ENCODE measurements at places on chromosomes 4 and X. TPM values are rescaled to one million over a fixed set of nuclear protein-coding genes. Genes with fewer than 3 reads are reported as not detected.

Gene GLRA3
- total RNA-seq: 0.16 TPM

Gene GPRIN3
- 7.2 TPM for total RNA-seq

Gene TMEM31
- not detected for total RNA-seq

Gene TAF7L
- total RNA-seq: 0.26 TPM

Gene DGAT2L6
- not detected for total RNA-seq

Gene GASK1B
- 155 TPM for total RNA-seq

Gene CPZ
- 86.5 TPM for total RNA-seq

Gene NSG1
- total RNA-seq: 5.4 TPM

Gene CD38
- total RNA-seq: 2.0 TPM

Gene IL1RAPL2
- total RNA-seq: 3.3 TPM

Gene SERTM2
- total RNA-seq: 0.37 TPM

Gene VEGFC
- 15.4 TPM for total RNA-seq

Gene TSPAN7
- total RNA-seq: 14.1 TPM

Gene ANK2
- 149 TPM for total RNA-seq

Gene HDX
- 15.9 TPM for total RNA-seq

Gene PPP2R3B
- total RNA-seq: 11.0 TPM

Gene MAPK10
- 247 TPM for total RNA-seq

Gene SPINK2
- total RNA-seq: not detected

Gene FGFBP2
- total RNA-seq: 0.74 TPM

Gene FHDC1
- total RNA-seq: 7.1 TPM

Gene ADGRL3
- total RNA-seq: 70.1 TPM

Gene FAM236D
- total RNA-seq: not detected

Gene PWWP3B
- 4.4 TPM for total RNA-seq

Gene MYL5
- 11.8 TPM for total RNA-seq

Gene UGT2A1
- not detected for total RNA-seq

Gene SCML2
- 12.6 TPM for total RNA-seq

Gene RS1
- total RNA-seq: not detected

Gene AFM
- total RNA-seq: not detected

Gene TCEAL5
- 2.5 TPM for total RNA-seq

Gene CYBB
- 62.0 TPM for total RNA-seq

Gene MAGED4
- 2.4 TPM for total RNA-seq

Gene DHRSX
- total RNA-seq: 17.3 TPM
